ENCODE measurements at places on chromosomes 5 and 9.

GRCh38 chr5:76942581-76942980 is 10.3 kb upstream of the CRHBP start:
- DNase-seq: no peak

DNA sequence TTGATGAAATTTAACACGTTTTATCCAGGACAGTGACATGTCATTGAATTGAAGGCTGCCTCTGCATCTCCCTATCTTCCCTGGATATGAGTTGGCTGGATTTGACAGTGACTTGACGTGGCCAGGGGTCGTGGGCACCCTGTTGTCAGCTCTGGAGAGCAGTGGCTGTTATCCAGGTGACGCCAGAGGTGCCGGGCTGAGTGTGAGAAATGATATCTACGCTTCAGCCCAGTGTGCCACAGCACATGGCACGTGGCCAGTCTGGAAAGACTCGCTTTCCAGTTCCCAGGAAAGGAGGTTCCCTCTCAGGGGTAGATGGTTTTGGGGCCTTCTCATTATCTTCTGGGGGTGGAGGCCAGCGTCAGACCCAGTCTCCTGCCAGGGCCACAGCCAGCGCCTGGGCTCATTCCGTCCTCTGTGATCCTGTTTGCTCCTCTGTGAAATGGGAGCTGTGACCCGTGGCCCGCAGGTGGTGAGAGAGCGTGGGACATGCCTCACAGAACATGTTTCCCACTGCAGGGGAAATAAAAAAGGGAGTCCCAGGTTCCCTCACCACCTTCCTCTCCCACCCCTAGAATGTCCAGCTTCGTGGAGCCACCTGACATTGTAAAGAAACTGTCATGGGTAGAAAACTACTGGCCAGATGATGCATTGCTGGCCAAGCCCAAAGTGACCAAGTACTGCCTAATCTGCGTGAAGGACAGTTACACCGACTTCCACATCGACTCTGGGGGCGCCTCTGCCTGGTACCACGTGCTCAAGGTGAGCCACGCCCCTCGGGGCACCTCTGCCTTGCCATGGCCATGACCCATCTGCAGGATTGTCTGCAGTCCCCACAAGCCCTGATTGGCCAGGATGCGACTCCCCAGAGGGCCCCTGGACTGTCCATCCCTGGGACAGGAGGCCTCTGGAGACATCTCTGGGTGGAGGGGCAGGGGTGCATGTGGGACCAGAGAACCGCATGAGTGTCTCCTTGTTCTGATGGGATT is 76.5 kb downstream of the PHF2 start:
- DNase-seq: no peak

DNA sequence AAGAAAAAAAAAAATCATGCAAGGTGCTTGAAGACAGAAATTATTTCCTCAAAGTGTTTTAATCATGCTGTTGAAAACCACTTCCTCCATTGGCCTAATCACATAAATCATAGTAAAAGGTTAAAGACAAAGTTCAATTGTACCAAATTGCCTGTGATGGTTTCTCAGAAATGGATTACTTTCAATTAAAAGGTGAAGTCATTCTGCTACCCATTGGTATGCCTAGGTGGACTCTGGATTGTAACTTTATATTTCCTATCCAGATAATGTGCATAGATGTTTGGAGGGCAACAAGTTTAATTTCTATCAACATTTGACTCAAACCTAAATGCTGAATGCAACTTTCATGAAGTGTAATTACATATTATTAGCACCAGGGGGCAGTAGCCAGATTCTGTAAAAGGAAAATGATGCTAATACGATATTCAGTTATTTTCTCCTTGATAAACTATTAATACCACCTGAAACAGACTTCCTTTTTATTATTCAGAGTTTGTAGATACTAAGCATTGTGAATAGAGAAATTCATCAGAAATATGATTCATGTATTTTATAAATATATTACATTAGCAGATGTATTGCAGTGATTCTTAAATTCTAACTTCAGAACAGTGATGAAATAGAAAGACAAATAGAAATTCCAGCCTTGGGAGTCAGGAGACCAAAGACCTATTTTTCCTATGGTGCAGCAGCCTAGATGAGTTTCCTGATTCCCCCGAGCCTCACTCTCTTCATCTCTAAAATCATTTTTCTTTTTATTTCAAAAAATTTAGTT is 148.2 kb downstream of the CAAP1 start:
- no peak for DNase-seq

GRCh38 chr5:71631070-71631469 is 43.9 kb downstream of the MCCC2 start:
- no peak for DNase-seq

GRCh38 chr5:81205058-81205457 is 28.1 kb upstream of the CKMT2 start:
- no peak for DNase-seq

GRCh38 chr9:95506678-95507463 is 9.9 kb downstream of the PTCH1 start:
- DNase-seq: peak; percentile 15

DNA sequence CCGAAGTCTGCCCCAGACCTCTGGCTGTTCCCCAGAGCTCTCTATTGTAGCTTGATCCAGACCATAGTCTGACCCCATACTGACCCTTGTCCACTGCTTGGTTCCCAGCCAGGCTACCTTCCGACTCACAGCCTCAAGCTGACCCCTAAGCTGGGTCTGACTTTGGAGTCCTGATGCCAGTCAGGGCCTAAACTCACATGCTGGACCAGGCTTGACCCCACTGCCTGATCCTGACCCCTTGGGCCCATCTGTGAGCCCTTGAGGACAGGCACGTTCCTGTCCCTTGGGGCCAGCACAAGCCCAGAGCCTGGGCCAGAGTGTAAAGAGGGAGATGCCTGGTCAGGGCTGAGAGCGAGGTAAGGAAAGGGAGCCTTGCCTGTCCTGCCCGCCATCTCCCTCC is 32.7 kb upstream of the ENHO start:
- no peak for DNase-seq

GRCh38 chr9:121296213-121297127 is 28.5 kb downstream of the GSN start:
- no peak for DNase-seq

GRCh38 chr5:143239882-143240518 is 163.5 kb downstream of the NR3C1 start:
- no peak for DNase-seq

DNA sequence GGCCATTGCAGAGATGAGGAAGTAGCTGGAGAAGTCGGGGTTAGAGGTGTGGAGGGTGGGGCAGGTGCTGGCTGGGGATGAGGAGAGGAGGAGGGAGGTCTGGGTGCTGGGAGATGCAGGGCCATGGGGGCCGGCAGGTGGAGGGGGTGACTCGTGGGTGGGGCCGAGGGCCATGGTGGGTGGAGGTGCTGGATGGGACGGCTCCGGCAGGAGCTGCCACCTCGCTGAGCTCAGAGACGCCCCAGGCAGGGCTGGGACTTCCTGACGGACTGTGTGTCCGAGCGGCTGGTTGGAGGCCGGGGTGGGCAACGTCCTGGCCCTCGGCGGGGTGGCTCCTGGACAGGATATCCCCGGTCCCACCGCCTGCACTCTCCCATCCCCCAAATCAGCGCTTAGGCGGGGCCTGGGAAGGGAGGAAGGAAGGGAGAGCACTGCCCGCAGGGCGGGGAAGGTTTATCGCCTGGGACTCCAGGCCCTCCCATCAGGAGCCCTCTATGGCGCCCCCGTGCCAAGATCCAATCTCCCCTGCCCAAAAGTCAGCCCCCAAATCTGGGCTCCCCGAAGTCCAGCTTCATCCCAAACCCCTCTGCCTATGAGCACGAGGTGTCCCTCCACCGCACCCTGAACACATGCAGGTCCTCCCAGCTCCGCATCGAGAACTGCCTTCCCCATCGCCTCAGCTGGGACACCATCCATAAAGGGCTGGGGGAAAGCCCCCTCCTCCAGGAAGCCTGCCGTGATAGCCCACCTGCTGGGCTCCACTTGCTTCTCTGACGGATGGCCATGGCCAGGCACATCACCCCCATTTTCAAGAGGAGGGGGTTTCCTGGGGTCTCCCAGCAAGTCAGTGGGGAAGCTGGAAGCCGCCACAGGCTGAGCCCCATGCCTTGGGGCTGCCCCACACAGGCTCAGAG is 58.3 kb upstream of the NOTCH1 start:
- DNase-seq: no peak

- DNase-seq: no peak
These were observed 52.5 kb downstream of the GADD45G start for GRCh38 chr9:89657295-89657694.

- DNase-seq: no peak
These were observed 328.0 kb downstream of the ZNF608 start for GRCh38 chr5:124418390-124418789.

GRCh38 chr9:37908283-37908682 is 4.4 kb upstream of the SLC25A51 start:
- DNase-seq: no peak

DNA sequence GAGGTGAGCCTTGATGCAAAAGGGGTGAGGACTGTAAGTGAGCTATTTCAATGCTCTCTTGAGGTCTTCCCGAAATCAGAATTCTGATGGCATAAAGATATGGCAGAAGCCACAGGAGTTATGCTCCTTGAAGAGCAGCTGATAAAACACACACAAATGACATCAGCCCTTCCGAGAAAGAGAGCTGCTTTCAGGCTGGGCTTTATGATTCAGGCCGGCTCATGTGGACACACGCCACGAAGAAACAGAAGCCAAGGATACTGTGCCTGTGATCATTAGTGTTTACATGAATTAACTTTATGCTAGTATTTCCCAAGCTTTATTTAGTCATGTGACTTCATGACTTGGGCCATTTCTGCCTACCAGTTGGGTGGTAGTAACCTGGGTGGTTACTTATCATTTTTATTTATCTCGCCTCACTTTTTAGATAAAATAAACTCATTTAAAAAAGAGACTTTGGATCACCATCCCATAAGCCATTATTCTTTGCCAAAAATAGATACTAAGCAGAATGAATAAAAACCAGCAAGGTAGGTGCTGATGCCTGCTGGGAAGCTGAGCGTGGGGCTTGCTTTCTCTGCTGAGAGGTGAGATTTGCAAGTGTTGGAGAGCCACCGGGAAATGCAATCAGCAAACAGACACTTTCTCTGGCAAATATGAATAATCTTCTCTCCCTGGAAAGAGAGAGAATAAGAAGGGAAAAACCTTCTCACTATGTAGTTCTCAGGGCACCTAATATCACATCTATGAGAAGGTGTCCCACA is 73.0 kb upstream of the SLC25A51 start:
- DNase-seq: no peak

GRCh38 chr9:14447103-14447502 is 133.2 kb upstream of the NFIB start:
- no peak for DNase-seq

GRCh38 chr5:66810848-66811261 is 214.7 kb downstream of the MAST4 start:
- no peak for DNase-seq

- no peak for DNase-seq
These were observed 75.0 kb downstream of the HMHB1 start for GRCh38 chr5:143886651-143887638.

GRCh38 chr9:36597412-36598178 is 24.9 kb downstream of the MELK start:
- DNase-seq: peak; percentile 9

DNA sequence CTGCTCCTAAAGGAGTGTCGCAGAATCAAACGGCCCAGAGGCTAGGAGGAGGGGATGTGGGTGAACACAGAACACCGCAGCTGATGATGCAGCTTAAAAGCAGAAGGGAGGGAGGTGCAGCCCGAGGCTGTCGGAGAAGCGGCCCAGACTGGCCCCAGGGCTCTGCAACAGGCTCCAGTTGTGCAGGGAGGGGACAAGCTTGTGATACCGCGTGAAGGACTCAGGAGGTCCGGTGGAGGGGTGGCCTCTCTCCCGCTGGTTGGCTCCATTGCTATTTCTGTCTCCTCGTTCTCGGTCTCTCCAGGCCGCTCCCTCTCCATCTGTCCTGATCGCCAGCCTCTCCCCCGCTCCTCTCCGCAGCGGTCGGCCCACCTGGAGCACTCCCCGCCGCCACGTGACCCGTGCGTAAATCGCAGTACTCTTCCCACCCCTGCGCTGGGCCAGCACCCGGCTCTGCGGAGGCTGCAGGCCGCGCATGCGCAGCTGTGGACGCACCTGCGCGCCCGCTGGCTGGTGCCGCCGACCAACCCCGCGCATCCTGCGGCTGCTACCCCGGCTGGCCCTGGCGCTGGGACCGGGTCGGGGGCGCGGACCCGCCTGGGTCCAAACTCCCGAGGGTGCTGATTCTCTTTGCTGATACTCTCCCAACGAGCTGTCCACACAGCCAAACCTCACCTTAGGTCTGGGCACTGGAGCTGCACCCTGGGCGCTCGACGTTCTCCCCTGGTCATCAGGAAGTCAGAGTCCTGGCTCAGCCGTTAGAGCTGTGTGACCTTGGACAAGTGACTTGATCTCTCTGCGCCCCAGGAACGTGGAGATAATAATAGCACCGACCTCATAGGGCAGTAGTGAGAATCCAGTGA is 3.7 kb upstream of the STXBP1 start:
- DNase-seq: peak; percentile 70

DNA sequence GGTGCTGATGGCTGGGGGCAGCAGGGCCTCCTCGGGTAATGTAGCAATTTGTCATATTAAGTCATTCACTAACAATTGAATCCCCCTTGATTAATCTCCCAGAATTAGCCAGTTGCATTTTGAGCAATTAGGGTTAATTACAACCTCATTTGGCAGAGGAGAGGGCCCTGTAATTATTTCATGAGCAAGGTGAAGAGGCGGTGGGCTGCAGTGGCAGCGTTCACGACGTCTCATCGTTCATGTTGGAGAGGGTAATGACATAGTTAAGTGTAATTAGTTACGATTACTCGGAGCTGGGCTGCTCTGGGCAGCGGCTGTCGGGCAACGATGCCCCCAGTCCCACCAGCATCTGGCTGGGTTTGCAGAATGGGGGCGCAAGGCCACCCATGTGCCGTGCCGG is 46.0 kb downstream of the NEK6 start:
- no peak for DNase-seq

DNA sequence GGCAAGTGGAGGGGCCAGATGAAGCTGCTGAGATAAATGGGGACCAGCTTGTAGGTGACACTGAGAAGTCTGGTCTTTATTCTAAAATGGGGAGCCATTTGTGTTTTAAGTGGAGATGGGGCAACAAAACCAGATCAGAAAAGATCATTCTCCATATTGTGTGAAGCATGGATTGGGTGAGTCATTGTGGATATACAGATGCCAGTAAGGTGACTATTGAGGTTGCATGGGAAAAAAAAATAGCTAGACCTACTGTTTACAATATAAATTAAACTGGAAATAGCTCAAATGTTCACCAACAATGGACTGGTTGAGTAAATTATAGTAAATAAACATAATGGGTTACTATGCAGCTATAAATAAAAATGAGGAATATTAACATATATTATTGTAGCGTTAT is 5.4 kb upstream of the MAP1B start:
- DNase-seq: no peak

DNA sequence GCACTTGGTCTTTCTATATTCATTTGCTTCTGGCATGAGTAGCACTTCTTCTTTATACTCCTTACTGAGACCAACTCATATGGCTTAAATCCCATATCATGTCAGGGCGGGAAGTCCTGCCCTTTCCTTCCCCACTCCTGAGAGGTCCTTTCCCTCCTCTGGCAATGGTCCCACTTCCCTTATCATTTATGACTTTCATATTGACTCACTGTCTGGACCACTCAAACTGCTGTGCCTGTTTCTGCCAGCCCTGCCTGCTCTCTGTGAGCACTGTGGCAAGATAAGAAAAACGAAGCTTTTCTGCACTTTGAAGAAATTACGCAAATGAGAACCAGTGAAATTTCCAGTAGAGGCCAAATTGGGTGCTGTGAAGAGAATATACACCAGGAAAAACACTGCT is 58.1 kb downstream of the ZNF474 start:
- no peak for DNase-seq
